ENCODE measurements at places on chromosomes 11 and 22.

GRCh38 chr11:126800009-126800408 lies 200.6 kb downstream of the KIRREL3 start:
- DNase-seq: no peak

DNA sequence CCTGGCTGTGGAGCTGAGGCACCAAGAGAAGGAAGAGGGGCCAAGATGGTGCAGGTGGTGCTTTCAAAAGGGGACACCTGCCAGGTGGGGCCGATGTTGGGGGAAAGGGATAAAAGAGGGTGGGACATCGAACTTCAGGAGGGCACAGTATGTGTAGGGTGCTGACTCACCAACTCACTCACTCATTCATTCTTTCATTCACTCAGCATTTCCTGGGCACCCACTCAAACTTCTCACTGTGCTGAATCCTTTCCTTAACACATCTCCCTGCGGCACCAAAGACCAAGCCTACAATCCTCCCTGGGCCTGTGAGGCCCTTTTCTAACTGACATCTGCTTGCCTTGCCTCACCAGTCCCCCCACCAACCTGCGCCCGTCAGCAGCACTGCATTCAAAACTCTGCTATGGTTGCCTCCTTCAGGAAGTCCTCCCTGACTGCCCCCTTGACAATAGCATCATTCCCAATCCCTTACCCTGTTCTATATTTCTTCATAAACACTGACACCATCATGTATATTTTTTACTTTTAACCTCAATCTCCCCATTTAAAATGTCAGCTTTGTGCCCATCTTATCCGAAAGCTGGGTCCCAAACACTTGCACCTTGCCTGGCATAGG lies 246.6 kb downstream of the MN1 start:
- DNase-seq: no peak

DNA sequence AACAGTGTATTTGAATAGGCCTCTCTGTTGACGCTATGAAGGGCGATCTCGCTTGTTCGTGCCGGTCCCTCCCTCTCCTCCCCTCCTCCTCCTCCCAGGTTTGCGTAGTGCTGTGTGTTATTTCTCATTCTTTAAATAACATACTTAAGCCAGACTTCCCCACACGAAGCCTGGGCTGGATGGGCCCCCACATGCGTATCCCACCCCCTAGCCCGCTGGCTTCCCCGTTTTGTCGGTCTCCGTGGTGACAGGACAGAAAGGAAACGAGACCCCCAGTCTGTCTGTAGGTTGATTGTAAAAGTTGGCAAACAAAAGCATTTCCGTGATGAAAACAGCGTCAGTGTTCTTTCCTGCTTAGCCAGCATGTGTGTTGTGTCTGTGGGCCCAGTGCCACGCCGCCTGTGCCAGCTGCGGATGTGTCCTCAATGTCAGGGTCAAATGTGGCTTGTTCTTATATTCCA lies 27.3 kb downstream of the FAM118A start:
- no peak for DNase-seq

GRCh38 chr11:121590772-121591404 lies 138.1 kb upstream of the SORL1-AS1 start:
- DNase-seq: no peak

- DNase-seq: no peak
These were observed 81.4 kb downstream of the RCN1 start for GRCh38 chr11:32172041-32172847.

DNA sequence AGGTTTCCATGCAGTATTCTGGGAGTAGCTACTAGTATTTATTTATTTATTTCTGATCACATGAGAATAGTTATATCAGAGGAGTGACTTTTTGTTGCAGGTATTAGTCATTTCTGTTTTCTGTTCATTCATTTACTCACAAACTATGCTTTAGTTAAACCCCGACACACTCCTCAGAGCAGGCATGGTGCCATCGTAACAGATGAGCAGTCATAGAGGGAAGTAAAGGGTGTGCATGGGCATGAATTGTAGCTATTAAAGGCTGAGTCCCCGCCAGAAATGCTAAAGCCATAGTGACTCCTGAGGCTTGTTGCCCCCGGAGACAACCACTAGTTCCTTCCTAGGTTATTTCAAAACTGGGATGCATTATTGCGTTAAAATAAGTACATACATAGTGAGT lies 10.6 kb downstream of the JHY start:
- DNase-seq: no peak

GRCh38 chr11:75535071-75535470 lies 9.3 kb upstream of the GDPD5 start:
- DNase-seq: no peak

DNA sequence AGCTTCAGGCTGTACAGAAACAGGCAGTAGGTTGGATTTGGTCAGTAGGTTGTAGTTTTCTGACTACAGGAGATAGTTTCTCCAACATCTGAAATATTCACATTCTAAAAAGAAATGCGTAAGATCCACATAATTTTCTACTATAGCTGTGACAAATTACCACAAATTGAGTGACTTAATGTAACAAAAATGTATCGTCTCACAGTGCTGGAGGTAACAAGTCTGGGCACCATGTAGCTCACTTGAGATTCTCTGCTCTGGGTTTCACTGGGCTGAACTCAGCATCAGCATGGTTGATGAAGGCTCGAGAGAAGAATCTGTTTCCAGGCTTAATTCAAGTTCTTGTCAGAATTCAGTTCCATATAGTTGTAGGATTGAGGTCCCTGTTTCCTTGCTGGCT lies 350.9 kb upstream of the CCDC179 start:
- no peak for DNase-seq

DNA sequence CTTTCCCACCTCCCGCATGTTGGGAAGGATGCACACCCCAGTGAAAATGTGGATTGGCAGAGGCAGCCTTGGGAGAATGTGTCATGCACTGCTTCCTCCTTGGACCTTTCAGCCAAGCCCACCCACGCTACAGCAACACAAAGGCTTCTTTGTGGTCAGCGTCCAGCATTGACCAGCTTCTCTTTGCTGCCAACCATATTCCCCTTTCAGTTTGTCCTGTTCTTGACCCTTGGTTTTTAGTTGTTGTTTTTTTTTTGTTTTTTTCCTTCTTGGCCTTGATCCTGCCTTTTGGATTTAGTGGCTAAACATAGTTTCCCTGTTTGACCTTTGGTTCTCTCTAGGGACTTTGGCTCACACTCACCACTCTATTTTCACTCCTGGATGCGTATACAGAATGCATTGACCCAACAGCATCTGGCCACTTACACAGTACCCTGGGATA lies 573.6 kb downstream of the INSC start:
- no peak for DNase-seq

GRCh38 chr11:68940651-68941323 lies 37.1 kb downstream of the IGHMBP2 start:
- DNase-seq: no peak

- no peak for DNase-seq
These were observed 711.1 kb downstream of the BRD1 start for GRCh38 chr22:49116486-49117120.

- no peak for DNase-seq
These were observed 935 bp downstream of the ZNF143 start for GRCh38 chr11:9461760-9462134.

Data from esophagus squamous epithelium (tissue), 5 donors.